ENCODE measurements at places on chromosomes 7 and 10.
A peak's percentile ranks its signal among the peaks of the same experiment; 100 is the strongest.

GRCh38 chr7:98464558-98464940 lies 63.7 kb upstream of the BAIAP2L1 start:
- peak; percentile 43 for DNase-seq

DNA sequence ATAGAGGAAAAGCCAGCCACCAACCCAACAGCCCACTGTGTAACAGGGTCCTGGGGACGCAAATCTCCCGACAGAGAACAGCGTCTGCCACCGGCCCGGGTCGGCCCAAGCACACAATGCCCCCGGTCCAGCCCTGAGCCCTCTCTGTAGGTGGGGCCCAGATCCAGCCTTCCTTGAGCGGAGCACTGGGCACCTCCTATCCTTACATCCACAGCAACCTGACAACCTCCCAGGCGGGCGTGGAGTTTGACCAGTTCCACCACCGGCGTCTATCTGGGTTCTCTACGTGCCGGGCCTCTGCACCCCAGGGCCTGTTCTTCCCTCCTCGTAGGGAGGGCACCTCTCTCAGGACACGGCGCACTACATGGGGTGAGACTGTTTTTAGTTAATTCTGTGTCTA lies 109.0 kb downstream of the CYTH3 start:
- no peak for DNase-seq

- no peak for DNase-seq
These were observed 41.9 kb downstream of the MGAM2 start for GRCh38 chr7:142153400-142153799.

DNA sequence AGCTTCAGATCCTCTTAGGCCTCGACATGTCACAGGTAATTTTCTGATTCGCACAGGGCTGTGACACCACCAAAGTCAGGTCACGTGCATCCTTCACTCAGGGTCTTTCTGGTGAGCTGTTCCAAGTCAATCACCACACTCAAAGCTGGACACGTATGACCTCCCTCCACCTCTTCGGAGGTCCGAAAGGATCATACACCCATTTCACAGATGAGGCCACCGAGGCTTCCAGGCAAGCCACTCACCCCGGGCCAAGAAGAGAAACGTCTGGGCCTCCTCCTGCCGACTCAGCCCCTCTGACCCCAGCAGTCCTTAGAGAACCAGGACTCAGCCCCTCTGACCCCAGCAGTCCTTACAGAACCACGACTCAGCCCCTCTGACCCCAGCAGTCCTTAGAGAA lies 74.6 kb downstream of the FOXL3 start:
- DNase-seq = no peak

DNA sequence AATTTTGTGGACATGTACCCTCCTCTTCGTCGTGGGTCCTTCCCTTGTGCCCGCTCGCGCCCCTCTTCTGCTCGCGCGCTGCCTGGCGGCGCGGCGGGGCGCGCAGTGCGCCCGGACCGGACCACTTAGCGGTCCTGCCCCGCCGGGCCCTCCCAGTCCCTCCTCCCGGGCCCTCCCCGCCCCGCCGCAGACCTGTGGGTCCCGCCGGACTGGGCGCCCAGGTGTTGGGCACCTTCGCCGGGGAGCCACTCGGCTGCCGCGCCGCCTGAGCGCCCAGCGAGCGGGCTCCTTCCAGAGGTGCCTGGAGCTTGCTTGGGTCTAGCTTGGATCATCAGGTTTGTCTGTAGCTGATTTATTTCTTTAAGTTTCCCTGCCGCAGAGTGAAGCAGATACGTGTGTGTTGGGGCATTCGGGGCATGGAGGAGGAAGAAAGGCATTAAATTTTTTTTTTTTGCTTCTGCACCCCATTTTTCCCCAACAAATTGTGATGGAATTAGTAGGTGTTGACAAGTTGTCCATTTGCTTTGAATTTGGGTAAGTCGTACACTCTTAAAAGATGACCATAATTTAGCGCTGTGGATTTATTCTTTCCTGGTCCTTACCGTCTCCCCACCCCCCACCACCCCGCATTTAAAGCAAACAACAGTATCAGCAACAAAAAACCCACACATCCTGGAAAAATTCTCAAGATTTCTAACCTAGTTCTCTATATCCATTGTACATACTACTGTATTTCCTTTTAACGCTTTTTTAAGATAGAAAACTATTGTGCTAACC lies 905 bp downstream of the C1GALT1 start:
- DNase-seq = no peak

DNA sequence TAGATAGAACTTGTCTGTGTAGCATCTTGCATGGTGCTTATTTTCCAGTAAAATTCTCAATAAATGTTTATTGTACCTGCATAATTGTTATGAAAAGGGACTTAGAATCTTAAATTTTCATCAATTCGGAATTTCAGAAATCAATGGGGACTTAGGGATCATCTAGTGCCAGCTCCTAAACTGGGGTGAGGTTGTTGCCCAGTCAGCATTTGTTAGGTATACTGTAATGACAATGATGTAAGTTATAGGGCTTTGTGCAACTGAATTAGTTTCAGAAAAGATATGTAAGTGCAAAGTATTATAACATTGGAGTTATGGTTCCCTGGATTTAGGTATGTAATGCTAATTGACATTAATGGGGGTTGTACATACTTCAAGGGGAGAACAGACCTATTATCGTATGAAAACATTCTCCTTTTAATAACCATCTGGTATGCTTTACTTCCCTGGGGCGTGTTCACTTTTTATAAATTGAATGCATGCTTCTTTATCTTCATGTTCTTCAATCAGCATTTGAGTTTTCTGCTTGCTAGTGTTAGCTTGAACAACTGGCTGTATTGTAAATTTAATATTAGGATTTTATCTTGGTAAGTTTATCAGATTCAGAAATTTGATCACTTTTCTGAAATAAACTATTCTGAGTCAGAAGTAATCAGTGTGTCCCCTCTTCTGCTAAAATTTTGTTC lies 270.3 kb downstream of the BBS9 start:
- DNase-seq = no peak

- no peak for DNase-seq
These were observed 15.0 kb upstream of the STN1 start for GRCh38 chr10:103932971-103933370.

- DNase-seq = no peak
These were observed 91.4 kb downstream of the GPR85 start for GRCh38 chr7:112995059-112995824.

DNA sequence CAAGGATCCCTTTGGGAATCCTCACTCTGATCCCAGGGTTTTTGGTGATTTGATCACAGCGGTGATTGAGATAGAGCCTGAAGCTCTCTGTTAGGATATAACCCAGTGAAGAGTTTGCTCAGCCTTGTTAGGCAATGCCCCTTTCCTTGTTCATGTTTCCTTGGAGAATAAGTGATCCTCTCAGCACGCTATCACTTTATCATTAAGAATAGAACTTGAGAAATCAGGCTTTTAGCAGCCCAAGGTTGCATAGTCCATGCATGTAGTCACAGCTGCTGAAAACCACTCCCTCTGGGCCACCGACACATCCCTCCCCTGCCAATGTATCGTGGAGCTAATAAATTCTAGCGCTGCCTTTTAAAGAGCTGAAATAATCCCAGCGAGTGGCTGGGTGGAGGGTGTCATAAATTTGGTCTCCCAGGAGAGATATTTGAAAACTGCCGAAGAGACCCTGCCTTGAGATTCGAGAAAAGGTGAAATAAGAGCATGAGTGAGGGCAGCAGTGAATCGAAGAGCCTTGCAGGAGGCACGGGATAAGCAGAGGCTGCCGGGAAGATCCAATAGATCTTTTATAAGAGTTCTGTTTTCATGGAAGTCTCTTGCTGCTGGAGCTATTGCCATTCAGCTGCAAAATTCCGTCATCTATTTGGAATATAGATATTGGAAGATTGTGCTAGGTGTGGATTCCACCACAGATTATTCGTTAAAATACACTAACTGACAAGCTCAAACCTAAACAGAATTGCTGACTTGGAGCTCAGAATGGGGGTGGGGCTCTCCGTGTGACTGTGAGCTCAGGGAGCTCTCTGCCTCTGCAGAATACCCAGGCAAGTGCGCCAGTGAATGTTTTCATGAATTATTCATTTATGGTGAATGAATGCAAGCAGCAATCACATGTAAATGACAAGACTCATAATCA lies 249.8 kb downstream of the TRIL start:
- DNase-seq = peak; percentile 50

- DNase-seq = peak; percentile 78
These were observed 19.7 kb upstream of the ITGA8 start for GRCh38 chr10:15739254-15739970.

DNA sequence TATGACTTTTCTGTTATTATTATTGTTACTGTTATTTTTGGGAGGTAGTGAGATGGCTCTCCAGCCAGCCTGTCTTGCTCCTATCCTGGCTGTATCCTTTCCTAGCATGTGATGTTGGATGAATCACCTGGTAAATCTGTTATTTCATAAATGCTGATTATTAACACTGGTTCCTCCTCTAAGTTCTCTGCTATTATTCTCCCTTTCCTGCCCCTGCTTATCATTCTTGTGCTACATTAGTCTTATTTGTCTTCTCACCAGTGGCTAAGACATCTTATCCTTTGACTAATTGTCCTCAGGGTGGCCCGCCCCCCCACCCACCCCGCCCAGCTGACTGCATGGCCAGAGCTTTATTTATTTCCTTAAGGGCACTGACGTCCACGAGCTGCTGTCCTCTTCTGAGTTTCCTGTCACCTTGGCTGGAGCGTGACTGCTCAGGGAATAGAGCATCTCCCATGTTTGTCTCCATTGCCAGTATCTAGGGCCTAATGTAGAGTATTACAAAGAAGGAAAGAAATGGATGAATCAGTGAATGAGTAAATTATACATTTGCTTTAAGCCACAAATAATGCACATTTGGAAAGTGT lies 110.1 kb upstream of the KLF6 start:
- DNase-seq = no peak

GRCh38 chr10:111161109-111161874 lies 84.5 kb downstream of the ADRA2A start:
- no peak for DNase-seq

GRCh38 chr10:113520690-113521474 lies 32.0 kb upstream of the HABP2 start:
- DNase-seq = peak; percentile 84

GRCh38 chr10:46560952-46561351 lies 4.5 kb upstream of the GPRIN2 start:
- DNase-seq = no peak

GRCh38 chr10:114547514-114547913 lies 110.6 kb downstream of the ABLIM1 start:
- DNase-seq = no peak

DNA sequence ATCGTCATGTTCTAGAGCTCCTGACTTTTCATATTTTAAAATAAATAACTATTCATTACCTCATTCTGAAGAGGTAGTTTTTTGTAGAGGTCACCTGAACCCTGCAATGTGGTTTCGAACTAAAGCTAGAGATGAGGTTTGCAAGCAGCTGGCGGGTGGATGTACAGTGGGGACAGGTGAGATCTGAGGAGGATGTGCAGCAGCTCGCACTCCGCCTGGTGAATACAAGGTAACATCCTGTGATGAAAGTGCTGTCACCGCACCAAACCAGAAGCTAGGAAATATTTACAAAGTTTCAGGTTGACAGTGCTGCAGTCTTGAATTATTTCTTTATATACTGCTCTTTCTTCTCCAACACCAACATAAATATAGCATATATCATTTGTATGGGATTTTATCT lies 26.5 kb downstream of the NDUFB2 start:
- DNase-seq = no peak

- no peak for DNase-seq
These were observed 61.4 kb upstream of the NME8 start for GRCh38 chr7:37786741-37787569.

GRCh38 chr7:17680943-17681351 lies 259.3 kb downstream of the SNX13 start:
- no peak for DNase-seq

GRCh38 chr10:59877191-59877671 lies 29.1 kb downstream of the CCDC6 start:
- no peak for DNase-seq

DNA sequence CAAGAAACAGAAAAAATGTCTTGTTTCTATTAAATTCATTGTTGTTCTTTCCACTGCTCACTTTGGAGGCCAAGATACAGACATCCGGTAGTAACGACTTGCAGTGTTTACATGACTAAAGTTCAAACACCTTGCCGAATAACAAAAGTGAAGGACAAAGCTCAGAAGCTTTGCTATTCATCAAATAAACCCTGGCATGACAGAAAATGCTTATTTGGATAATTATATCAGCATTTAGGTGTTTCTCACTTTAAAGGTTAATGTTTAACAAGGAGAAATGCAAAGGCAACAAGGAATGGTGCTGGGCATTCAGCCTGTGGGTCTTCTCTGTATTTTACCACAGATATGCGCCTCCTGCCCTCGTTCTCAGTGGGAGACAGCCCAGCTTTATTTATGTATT lies 5.4 kb upstream of the PTF1A start:
- DNase-seq = no peak

DNA sequence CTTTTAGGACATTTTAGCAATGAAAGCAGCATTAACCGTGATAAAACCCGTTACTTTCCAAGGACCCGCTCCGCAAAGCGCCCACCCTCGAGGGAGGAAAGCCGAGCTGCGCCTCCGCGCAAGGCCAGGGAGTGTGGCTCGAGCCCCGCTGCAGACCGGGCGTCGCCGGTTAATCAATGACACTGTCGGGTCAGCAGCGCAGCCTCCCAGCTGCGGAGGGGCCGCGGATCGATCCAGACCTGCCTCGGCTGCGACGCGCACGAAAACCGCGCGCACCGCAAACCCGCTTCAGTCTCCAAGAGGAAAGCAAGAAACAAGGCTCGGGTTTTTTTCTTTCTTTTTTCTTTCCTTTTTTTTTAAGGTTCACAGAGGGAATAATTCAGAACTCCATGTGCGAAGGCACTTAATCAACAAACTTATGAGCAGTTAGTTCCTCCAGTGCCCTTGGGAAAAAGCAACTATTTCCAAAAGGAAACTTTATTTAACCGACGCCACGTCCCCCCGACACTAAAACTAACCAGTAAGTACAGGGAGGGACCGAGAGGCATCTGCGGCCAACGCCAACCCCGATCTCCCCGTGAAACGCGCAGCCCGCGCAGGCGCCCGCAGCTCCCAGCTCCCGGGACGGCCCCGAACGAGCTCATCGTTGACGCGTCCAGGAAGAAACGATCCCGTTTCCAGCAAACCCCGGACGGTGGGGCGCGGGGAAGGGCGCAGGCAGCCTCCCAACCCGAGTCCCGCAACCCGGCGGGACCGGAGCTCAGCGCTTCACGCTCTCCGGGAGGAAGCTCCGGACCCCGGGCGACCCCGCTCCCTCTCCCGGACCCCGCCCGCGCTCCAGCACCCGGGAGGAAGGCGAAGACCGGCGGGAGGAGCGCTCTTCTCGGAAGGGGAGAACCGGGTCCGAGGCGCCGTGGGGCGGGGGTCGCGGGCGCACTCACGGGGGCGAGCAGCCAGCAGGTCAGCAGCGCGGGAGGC lies 598 bp downstream of the VIPR2 start:
- DNase-seq = peak; percentile 56

Measured in right hindlimb (tissue), 1 donor.